Upper lobe of left lung (tissue), 6 donors: ENCODE measurements at places on chromosomes 11 and 22. TPM values are rescaled to one million over a fixed set of nuclear protein-coding genes. Genes with fewer than 3 reads are reported as not detected.

- no peak for DNase-seq
These were observed 76.9 kb upstream of the SLC6A5 start for GRCh38 chr11:20522536-20522935.

GRCh38 chr11:82719361-82720105 is 14.1 kb downstream of the FAM181B start:
- DNase-seq: no peak

- DNase-seq: no peak
These were observed at the start of gene MAPK12 for GRCh38 chr22:50261615-50262459. MAPK12 (minus strand) TSS chr22:50261683; CDS start chr22:50261509, 174 bp downstream.

DNA sequence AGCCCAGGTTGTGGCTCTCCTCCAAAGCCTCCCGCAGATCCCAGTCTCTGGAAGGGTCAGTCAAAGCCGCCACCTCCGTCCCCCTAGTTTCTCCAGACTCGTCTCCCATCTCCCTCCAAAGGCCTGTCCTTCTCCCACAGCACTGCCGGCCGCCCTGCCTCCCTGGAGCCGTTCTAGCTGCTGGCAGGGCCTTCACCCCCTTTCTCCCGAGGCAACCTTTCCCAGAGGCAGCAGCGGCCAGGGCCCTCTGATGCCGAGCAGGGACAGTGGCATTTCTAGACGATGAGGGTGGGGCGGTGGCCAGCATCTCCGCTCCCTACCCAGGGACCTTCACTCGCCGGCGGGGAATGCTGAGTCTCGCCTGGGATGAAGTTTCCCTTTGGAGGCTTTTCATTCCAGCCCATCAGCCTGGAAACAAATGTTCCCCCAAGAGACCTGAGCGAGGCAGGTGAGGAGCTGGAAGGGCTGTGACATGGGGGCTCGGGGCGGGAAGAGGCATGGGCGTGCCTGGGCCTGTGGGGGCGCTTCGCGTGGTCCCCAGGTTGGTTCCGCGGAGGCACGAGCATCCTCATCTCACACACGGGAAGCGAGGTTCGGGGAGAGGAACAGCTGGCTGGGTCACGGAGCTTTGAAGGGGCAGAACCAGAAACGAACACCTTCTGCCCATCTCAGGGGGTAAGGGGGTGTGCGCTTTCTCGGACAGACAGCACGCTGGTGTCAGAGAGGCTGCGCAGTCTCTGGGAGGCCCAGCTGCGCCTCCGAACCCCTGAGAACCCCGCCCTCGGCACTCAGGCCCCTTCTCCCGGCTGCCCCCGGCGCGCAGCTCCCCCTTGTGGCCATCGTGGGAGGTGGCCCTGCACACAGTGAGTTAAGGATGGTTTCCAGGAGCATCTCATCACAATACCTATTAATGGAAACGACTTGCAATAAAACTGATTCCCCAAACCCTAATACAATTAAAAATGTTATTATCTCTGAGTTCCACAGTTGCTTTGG is 18.1 kb upstream of the KLHL35 start:
- DNase-seq: no peak

DNA sequence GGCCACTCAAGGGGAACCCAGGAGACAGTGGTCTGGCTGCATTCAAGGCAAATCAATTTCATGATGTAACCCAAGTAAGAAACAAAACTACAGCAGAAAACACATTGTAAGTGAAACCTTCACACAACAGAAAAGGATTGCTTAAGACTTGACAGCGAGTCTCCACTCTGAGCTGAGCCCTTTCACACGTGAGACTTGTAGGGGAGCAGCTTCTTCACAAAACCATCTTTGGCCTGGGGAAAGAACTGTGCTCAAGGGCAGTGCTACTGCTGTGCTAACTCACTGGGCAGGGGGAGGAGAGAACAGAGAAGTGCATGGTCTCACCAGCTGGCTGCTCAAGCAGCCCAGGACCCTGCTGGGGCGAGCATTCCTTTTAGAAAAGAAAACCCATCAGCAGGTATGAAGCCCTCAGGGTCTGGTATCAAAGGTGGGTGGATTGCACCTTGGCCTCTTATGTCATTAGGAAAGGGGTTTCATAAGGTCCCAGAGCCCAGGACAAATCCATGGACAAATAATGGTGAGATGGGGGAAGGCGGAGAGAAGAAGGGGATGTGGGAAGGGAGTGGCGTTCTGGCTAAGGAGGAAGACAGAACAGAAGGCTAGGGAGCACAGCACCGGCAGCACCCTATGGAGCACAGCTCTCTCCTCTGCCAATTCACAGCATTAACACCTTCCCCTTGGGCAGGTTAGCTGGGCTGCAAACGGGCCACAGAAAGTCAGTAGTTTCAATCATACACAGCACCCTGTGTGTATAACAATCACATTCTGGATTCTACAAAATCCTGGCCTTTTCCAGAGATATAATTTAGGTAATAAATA is 20.6 kb upstream of the RAPSN start:
- no peak for DNase-seq

DNA sequence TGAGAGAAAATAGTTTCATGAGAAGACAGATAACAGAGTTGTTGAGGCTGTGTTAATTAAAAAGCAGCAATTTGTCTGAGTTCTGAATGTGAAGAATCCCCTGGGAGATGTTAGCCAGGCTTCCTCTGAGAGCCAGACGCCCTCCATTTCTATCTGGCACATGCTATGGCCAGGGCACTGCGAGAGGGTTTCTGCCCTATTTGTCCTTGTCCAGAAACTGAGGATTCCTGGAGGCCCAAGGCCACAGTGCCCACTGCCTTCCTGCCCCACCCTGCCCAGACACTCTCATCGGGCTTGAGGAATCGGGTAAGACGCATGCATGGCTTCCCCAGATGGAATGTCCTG is 484.6 kb downstream of the OPCML start:
- no peak for DNase-seq

DNA sequence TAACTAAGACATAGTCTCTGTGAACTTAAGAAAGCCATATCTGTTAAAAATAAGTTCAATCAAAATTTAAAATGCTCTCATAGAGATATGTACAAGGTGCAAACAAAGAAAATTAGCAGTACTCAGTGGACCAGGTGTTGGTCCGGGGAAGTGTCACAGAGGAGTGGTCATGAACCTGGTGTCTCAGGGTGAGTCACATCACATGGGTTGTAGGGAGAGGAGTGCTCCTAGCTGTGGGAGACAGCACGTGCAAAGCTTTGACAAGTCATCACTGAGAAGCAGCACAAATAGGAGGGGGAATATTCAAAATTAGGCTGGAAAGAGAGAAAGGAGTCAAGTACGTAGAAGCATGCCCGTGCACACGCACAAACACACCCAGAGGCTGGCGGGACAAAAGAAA is 438.1 kb downstream of the NTM start:
- DNase-seq: no peak

DNA sequence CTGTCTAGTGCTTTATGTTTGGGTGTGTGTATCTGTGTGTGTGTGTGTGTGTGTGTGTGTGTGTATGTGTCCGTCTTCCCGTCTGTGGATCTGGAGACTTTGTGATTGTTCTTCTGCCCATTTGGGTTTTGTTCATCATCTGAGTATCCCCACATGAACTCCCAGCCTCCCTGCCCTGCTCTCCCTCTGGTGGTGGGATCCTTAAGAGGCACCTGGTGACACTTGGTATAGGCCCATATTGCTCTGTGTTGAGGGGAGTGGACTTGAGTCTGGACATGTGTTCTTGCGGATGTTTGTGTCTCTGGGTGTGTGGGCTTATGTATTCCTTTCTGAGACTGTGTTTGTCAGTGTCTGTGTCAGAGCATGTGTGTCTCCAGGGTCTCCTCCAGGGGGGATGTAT is 15.3 kb downstream of the RCOR2 start:
- DNase-seq: no peak

Gene TRIM6
- 2.1 TPM for total RNA-seq
